SW480 (cell line): ENCODE measurements at places on chromosomes 3 and 15.

DNA sequence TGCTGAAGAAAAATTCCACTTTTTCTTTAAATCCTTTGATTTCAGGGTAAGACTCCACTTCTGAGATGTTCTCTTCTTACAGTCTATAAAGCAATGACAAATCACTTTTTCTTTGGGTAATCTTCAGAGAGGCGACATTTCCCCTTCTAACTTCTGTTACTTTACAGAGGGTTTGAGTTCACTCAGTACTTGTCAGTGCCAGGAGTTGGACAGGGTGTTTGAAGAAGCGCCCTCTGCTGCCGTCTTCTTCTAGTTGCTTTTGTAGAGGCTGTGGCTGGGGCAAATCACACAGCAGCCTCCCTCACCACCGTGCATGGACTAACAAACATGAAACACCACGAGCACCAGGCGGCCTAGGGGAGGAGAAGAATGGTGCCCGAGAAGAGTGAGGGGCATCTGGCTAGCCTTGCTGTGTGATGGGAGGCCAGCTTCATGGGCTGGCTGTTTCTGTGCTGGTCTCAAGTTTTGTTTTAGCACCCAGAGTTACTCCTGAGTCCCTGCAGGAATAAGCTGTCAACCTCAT is at the start of gene CD80:
Gene CD80 (minus strand): TSS at position 174 of the 523 bp plus-strand sequence. CDS start 1,886 bp downstream, outside the sequence.
- peak; percentile 70 for DNase-seq

DNA sequence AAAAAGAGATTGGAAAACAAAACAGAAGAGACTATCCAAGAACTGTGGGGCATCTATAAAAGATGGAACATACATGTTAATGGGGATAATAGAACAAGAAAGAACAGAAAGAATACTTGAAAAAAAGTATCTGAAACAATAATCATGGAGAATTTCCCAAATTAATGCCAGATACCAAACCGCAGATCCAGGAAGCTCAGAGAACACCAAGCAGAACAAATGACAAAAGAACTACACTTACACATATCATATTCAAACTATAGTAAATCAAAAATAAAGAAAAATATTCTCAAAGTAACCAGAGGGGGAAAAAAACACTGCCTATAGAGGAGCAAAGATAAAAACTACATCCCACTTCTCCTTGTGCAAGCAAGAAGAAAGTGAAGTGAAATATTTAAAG is 40.0 kb downstream of the CLASP2 start:
- DNase-seq, result no peak

GRCh38 chr3:188727052-188727451 is 444.7 kb upstream of the TPRG1 start:
- no peak for DNase-seq

- no peak for DNase-seq
Measured at GRCh38 chr3:187197335-187197649, at the start of gene RTP1. Gene RTP1, plus strand, starts transcription at chr3:187197486. Its CDS starts 30 bp downstream, at chr3:187197516.

- DNase-seq, result no peak
Measured at GRCh38 chr15:49438962-49439631, 16.1 kb downstream of the FGF7 start.

GRCh38 chr3:108569336-108569735 is 19.9 kb downstream of the CIP2A start:
- DNase-seq, result no peak

GRCh38 chr15:43808960-43809678 is 8.7 kb downstream of the HYPK start:
- DNase-seq, result no peak

GRCh38 chr3:118805007-118805406 is 229.6 kb downstream of the IGSF11 start:
- no peak for DNase-seq

GRCh38 chr3:90011131-90011530 is 903.7 kb downstream of the EPHA3 start:
- DNase-seq, result no peak

DNA sequence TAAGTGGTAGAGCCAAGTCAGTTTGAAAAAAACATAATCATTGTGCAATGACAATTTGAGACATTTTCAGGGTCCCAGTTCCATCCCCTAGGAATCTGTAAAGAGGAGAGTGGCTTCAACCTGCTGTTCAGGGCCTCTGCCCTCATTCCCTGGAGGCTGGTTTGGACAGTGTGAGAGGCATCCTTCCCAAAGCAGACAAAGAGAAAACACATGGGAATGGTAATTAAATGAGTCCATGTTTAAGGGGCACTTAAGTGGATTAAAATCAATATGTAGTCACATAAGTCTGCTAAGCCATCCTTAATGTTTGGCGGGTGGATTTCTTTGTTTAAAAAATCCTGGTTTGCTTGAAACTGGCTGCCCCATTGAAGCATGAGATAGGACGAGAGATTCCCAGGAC is 146.3 kb upstream of the CTDSPL start:
- no peak for DNase-seq

DNA sequence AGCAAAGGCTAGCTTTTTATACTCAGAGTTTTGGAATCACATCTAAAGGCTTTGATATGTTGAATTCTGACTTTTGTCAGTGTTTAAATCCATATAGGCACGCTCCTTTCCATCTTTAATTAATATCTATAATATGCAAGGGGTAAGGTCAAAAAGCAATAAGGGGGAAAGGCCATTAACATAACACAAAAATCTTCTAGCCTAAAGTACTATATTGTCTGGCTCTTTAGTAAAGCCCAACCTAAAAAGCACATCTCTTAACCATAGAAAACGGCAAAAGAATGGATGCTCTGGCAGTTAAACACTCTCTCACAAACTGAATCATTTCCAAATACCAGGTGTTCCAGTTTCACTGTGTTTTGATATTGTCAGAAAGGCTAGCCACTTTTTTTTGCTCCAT is 76.4 kb downstream of the EFL1 start:
- no peak for DNase-seq

- DNase-seq, result no peak
Measured at GRCh38 chr3:64319391-64319790, 94.1 kb upstream of the PRICKLE2 start.

DNA sequence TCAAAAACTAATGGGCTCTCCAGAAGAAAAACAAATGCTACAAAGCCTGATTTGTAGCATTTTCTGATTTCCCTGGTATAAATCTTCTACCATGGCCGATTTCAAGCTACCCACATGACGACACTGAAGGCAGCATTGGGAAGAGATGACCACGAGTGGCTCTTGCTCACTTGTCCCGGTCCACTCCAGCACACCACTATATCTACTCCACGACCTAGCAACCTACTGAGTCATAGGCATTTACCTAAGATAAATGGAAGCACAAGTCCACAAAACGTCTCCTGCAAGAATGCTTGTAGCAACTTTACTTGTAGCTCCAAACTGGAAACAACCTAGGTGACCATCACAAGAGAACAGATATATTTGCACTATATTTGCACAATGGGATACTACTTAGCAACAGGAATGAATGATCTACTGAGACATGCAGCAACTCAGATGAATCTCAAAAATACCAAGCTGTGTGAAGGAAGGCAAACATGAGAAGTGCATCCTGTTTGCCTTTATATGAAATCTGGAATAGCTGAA is 60.8 kb upstream of the HES1 start:
- no peak for DNase-seq

DNA sequence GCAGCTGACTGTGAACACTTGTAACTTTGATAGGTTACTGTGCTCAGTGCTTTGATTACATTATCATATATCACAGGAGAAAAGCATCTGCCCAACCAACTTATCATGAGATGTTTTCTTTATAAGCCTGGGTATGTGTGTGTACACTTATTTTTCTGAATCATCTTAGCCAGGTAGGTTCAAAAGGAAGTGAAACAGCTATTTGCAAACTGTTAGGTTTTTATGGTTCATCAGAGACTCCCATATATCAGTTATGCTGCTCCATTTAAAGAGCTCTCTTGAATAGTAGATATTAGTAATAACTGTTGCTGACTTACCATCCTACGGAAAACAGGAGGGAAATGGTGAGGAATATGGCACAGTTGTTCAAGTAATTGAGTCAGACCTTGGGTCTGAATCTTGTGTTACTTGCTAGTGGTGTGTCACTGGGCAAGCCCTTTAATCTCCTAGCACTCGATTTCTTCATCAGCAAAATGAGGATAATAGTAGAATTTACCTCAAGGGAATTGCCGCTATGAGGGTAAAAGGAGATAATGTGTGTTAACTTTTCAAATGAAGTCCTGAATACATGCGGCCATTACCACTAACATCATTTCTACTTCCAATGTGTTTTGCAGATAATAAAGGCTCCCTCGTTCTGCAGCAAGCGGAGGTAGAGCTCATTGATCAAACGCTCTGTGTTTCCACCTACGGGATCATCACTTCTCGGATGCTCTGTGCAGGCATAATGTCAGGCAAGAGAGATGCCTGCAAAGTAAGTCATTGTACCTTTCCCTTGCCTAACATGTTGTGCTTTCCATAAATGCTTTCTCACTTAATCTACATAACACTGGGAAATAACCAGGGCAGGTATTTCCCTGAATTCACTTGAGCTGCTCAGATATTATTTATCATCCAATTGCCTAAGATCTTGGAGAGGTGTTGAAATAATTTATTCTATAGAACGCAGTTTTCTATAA is 7.8 kb upstream of the C3orf52 start:
- no peak for DNase-seq

GRCh38 chr3:181726351-181727330 is 14.9 kb downstream of the SOX2 start:
- DNase-seq, result no peak

- DNase-seq, result no peak
Measured at GRCh38 chr15:80669663-80670273, 25.3 kb upstream of the ABHD17C start.

DNA sequence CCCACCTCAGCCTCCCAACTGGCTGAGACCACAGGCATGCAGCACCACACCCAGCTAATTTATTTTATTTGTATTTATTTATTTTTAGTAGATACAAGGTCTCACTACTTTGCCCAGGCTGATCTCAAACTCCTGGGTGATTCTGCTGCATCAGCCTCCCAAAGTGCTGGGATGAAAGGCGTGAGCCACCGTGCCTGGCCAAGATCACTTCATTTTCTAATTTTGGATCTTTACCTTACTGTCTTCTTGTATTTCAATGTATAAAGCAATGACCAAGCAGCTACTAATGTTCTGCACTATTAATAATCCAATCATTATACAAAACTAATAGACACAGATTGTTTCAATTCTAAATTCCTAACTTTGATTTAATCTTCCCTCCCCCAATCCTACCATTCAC is 56.2 kb downstream of the LRRFIP2 start:
- no peak for DNase-seq

GRCh38 chr3:66242788-66243464 is 22.1 kb downstream of the SLC25A26 start:
- no peak for DNase-seq

DNA sequence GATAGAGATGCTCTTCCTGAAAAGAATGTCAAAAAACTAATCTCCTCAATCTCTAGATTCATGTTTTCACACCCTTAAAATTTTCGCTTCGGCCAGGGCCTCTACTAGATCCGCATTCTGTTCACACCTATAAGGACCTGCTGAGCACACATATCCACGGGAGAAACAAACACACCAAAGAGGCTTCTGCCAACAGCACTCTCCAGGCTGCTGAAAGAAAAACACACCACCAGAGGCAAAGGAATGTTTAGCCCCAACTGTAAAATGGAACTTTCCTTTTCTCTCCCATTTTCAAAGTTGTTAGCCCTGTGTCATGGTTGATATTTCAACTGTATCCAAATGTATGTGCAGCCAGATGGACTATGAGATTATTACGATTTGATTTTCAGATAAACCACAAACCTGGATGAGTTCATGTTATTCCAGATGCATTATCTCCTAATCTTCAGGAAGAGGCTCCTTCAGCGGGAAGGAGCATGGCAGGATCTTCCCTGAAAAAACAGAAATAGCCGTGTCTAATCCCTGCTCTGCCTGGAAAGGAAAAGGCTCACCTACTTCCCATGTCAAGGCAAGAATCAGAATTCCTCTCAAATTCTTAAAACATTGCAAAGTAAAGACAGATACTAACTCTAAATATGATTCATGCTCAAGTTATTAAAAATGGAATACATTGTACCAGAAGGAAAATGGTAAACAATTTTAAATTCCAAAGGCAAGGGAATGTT is 442.7 kb upstream of the NR2F2 start:
- no peak for DNase-seq

- no peak for DNase-seq
Measured at GRCh38 chr3:146884296-146884695, 279.1 kb upstream of the PLSCR5 start.

DNA sequence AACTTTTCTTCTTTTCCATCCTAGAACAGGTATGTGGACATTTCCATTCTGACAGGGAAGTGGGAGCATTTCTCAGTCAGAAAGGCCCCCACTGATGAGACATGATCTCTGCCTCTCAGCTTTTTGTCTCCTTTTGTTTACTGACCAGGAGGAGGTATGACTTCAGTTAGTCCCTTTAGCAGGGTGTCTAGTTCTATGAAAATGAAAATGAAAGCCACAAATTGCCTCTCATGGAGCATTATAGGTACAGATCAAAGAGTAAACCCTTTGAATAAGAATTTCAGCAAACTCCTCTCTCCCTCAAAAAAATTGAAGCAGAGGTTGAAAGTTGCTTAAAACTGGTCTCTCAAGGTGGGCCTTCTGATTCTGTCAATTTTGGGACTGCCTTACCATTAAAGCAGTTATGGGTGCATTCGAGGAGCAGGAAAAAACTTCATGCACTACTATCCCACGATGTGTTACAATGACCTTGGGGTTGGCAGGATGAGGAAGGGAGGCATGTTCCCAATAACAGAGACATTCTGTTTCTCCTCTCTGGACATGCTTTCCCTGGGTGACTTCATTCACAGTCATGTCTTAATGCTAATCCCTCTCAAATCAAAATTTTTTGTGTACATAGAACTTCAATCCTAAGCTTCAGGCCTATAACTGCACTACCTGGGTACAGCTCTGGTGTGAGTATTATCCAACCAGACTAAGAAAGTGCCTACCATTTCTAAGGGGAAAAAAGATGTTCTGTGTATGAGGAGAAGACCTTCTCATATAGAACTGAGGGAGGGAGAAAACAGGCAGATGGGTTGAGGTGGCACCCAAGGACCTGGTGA is 50.6 kb upstream of the TBC1D23 start:
- peak; percentile 51 for DNase-seq
